NCI-H187 (cell line): ENCODE measurements at places on chromosomes 1 and 21.

GRCh38 chr1:36944883-36945282 lies 89.4 kb downstream of the GRIK3 start:
- no peak for DNase-seq

- DNase-seq: no peak
Measured at GRCh38 chr21:18350216-18350615, 53.4 kb downstream of the TMPRSS15 start.

- DNase-seq: no peak
Measured at GRCh38 chr1:31752258-31752657, 11.9 kb downstream of the ADGRB2 start.

DNA sequence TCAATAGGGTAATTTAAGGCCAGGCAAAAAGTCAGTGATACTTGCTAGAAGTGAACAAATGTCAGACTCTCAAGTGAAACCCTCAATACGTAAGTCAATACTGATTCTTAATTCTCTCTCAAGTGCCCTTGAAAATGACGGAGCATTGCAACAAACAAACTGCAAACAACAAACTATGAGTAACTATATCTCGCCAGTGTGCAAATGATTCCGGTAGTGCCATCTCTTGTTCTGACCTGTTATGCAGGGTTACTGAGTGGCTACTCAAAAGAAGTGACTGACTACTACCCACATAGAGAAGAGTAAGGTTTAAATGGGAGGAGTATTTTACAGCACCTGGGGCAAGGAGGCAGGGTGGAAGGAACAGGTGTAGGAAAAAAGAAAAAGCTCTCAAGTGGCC lies 1.6 kb downstream of the SLC19A2 start:
- no peak for DNase-seq

DNA sequence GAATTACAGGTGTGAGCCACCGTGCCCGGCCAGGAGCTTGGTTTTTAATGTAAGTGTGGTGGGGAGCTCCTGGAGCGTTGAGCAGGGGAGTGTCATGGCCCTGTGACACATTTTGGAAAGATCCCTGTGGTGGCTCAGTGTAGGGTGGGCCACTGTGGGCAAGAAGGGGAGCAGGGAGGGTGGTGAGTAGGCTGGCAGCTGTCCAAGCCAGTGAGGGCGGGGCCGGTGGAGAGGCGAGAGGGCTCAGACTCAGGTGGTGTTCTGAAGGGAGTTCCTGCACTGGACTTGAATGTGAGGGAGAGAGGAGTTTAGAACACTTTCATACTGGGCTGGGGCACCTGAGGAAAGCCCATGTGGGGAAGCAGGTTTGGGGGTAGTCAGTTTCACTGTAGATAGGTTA lies 3.1 kb upstream of the EVA1B start:
- no peak for DNase-seq

DNA sequence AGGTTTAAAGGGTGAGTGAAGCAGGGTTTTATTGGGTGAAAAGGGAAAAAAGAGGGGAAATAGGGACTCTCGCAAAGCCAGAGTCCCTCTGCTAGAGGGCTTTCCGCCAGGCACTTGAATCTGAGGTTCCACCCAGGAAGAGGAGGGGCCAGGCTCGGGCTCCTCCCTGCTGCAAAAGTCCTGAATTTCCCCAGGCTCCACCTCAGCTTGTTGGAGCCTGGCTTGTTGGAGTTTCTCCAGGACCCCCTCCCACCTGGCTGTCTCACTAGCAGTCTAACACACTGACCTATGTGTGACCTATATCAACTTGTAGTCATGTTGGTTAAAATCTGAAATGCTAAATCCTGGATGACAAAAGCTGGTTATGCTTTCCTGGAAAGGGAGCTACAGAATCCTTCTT lies 25.5 kb downstream of the GBP2 start:
- no peak for DNase-seq

GRCh38 chr1:20440785-20441200 lies 45.2 kb downstream of the CAMK2N1 start:
- DNase-seq: no peak

DNA sequence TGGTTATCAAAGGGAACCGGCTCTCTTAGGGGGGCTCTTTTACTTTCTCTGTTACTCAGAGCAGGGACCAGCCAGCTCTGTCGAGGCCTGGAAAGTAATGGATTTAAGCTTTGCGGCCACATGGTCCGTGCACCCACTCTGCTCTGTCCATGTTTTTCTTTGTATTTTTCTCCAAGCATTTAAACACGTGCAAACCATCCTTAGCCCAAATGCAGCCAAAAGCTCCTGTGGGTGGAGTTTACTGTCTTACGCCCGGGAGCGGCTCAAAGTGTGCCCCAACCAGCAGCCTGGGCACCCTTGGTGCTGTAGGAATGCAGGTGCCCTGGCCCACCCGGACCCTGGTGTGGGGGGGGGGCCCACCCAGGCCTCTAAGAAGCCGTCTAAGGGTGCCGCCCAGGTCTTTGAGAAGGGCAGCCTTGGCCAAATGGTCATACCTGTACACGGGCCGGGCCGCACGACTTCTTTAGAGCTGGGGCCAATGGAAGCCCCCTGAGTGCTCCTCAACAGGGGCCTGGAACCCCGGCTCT lies 29.2 kb upstream of the POFUT2 start:
- no peak for DNase-seq

DNA sequence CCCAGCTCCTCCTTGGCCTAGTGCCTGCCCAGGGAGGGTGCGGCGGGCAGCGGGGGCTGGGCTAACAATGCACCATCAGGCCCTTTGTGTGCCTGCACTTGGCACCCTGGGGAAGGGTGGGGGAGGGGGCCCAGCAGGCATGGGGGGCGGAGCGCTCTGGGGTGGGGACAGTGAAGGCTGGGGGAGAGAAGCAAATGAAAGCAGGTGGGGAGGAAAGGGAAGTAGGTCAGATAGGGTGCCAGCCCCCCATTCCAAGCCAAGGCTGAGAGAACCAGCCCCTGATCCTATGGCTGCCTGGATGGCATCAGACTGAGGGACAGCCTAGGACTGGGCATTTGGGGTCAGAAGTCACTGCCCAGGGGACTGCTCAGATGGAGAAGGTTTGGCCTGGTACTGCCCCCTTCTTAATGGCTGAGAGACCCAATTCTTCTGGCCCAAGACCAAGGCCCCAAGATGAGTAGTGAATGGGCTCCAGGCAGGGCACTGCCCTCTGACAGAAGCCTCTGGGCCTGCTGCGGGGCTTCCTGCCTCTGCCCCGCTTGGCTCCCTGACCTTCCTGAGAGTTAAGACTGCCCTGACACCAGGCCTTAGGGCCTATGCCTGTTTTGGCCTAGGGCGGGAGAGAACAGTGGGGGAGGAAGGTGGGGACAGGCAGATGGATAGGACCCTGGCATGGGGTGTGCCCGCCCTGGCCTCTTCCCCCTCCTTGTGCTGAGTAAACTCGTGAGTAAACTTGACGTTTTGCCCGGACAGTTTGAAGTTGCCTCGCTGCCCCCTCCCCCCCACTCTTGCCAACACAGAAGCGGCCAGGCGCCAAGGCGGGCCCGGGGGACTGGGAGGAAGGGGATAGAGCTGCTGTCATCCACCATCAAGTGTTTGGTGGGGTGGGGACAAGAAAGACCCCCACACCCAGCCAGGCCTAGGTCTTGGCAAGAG lies 2.7 kb downstream of the ZBTB7B start:
- DNase-seq: no peak

GRCh38 chr1:2290171-2290578 lies 62.1 kb downstream of the SKI start:
- DNase-seq: no peak

DNA sequence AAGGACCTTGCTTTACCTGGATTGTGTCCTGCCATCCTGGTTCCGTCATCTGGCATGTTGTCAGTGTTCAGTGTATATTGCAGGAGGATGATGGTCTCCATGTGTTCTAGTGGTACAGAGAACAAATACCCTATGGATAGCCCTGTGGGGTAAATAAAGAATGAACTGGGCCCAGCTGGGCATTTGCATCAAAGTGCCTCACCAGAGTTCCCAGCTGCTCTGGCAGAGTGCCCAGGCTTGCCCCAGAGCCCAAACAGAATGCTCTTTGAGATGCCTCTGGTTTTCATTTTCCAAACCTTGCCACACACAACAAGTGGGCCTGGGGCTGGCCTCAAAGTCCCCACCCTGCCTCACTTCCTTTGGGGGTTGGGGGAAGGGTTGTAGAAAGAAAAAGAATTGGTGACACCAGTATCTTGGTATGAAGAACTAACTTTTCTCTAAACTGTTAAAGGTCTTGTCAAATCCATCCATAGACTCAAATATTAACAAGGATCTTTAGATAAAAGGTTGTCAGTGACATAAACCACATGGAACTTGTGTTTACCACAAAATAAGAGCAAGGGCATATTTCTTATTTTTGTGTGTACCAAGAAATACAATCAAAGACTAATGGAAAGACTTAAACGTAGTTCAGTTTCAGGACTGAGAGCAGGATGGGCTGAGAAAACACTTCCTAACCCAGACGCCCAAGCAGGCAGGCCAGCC lies 82.2 kb downstream of the LMO4 start:
- no peak for DNase-seq

GRCh38 chr1:96568639-96569038 lies 152.9 kb upstream of the PTBP2 start:
- DNase-seq: no peak

- DNase-seq: no peak
Measured at GRCh38 chr1:16042096-16042495, 1.5 kb upstream of the CLCNKB start.

- no peak for DNase-seq
Measured at GRCh38 chr1:33740040-33740744, 123.7 kb upstream of the HMGB4 start.

- no peak for DNase-seq
Measured at GRCh38 chr1:7967651-7968050, 6.1 kb downstream of the PARK7 start.

GRCh38 chr1:178768423-178768822 lies 43.4 kb downstream of the RALGPS2 start:
- no peak for DNase-seq

DNA sequence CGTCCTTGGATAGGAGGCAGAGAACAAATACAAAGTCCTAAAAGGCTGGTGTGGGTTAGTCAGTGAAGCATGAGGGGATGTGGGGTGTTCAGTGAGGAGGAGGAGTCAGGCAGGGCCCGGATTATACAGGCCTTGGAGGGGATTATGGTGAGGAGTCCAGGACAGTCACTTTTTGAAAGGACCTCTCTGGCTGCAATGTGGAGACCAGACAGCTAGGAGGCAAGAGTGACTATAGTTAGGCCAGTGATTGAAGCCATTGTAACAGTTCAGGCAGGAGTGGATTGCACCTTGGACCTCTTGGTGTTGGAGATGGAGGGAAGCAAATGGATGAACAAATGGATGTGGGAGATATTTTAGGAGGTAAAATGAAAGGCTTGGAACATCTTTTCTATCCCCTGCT lies 115.8 kb downstream of the C1orf94 start:
- no peak for DNase-seq

- DNase-seq: no peak
Measured at GRCh38 chr1:206575894-206576737, 36.1 kb downstream of the EIF2D start.

DNA sequence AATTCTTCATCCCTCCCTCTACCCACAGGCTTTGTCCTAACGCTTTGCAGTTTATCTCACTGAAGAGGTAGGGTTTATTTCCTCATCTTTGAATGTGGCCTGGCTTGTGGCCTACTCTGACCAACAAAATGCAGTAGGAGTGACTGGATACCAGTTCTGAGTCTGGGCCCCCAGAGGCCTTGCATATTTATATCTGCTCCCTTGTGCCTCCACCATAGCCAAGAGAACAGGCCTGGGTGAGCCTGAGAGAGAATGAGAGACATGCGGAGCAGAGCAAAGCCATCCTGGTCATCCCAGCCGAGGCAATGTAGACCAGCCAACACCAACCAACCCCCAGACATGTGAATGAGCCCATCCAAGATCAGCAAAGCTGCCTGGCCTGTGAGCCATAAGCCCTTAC lies 30.3 kb downstream of the SMIM12 start:
- DNase-seq: no peak

GRCh38 chr1:56045477-56045876 lies 533.9 kb downstream of the PLPP3 start:
- no peak for DNase-seq

DNA sequence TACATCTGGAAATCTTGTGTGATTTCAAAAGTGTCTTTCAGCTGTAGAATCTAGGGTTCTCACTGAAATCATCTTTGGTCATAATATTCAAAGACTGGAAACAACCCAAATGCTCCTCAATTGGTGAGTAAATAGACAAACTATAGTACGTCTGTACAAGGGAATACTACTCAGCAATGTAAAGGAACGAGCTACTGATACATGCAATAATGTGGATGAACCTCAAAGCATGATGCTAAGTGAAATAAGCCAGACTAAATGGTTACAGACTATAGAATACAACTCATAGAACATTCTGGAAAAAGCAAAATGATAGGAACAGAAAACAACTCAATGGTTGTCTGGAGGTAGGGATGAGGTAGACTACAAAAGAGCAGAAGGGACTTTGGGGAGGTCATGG lies 2.6 kb downstream of the LACTBL1 start:
- no peak for DNase-seq
